ENCODE measurements at places on chromosomes 3 and 15.
A peak's percentile ranks its signal among the peaks of the same experiment; 100 is the strongest.

DNA sequence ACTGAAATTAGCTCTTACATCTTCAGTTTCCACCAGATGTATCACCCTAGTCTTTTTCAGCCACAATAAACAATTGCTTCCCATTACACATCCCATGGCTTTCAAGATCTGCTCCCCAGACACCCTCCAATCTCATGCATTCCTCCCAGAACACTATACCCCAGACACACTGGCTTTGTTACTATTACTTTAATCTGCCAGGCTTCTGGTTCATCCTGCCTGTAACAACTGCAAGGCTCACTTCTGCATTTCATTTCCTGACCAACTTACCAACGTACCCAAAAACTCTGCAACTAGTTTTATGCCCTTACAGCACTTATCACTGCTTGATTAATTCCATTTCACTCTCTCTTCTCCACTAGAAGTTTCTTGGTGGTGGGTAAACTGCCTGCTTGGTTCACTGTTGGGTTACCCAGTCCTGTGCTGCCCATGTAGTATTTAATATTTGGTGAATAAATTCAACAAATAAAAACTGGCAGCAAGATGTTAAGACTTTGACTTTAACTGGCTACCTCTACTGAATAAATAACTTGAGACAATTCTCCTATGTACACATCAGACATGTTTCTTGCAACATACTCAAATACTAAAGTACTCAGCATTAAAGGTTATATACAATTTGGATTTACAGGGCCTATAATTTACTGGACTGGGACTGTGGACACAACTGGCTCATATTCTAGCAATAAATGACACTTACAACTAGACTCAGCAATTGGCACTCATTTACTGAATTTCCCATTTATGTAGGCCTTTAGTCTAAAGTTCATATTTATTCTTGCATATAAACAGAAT lies 2.7 kb downstream of the RPL22L1 start:
- DNase-seq, result no peak

DNA sequence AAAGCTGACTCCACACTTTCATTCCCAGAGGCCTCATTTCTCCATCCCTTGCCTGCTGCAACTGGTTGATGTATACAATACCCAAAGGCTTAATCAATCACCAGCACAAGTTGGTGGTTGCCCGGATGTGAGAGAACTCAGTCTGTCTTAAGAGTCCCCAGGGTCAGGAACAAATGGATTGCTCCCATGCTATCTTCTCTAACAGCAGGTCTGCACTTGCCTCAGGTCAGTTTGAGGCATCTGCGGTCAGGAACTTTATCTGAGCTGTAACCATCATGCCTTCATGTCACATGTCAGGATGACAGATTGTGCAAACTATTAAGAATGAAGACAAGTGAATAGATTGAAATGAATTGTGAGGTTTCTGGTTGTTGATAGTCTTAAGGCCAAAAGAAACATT lies 56.1 kb downstream of the BFSP2 start:
- DNase-seq, result peak; percentile 52

- DNase-seq, result no peak
Measured at GRCh38 chr3:88137836-88138235, 11.9 kb upstream of the C3orf38 start.

DNA sequence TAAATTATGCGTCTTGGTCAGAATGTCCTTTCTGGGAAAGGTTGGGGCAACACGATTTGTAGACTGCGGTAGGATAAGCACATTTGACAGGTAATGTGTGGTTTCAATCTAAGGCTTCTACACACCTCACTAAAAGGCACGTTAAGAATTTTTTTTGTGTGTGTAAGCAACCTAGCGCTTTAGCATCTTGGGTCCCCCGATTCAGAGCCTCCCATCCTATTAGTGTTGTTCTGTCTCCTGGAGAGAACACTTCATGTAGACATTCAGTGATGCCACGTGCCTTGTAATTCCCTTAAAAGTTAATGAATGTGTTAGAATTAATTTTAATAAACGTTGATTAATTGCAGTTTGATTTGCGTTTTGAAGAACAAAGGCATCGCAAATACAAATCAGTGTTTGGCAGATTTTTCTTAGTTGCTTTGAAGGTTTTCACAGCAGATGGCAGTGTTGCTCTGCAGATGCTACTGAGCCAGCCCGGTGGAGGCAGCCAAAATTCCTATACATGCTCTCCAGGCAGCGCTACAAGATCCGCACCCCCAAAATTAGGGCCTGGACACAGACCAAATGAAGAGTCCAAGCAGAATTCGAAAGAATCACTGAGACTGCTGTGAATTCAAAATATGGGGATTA lies 63.5 kb downstream of the OTOL1 start:
- no peak for DNase-seq

GRCh38 chr3:132311841-132312240 lies 5.4 kb upstream of the ACP3 start:
- no peak for DNase-seq

GRCh38 chr15:76844096-76844495 lies 61.0 kb downstream of the SCAPER start:
- DNase-seq, result no peak
